Vagina (tissue), 2 donors: ENCODE measurements at places on chromosomes 16 and 17.

- peak; percentile 99 for DNase-seq
Measured at GRCh38 chr17:57892820-57893595, 43.2 kb upstream of the MRPS23 start.

DNA sequence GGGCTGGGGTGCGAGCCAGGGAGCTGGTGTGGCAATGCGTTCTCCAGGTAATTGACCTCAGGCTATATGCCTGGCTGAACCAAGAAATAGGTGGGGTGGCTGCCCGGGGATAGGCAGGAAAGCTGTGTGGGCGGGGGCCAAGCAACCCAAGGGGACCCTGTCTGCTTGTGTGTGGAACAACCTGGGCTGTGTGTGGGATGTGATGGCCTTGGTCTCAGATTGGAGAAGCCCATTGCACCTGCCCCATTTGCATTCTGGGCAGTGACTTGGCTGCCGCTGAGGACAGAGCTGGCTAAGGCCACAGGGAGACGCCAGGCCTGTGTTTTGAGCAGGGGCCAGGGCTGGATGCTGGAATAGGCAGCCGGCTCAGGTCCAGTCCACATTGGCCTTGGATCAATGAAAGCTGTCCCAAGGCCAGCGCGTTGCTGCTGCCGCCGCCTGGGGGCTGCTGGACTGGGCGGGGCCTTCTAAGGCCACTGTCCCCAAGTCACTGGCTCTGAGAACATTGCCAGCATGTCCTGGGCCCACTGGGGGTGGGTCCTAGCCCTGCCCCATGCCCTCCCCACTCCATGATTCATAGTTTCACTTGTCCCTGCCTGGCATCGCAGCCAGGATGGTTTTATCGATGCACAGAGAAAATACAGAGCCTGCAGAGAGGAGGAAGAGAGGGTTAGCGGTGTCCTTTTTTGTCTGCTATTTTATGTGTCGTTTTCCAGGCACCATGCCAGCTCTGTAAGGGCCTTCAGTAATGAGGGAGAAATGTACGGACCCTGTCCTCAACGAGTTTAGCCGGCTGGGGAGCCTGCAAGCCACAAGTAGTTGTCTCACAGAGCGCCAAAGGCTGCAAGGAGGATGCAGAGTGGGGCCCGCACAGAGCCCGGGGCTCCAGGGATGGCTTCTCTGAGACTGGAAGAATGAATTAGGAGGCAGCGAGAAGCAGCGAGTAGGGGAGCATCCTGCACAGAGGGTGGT lies 43.9 kb downstream of the NKD1 start:
- DNase-seq, result no peak

GRCh38 chr16:80583466-80583865 lies 42.7 kb downstream of the DYNLRB2 start:
- no peak for DNase-seq

- no peak for DNase-seq
Measured at GRCh38 chr16:50153596-50154419, 702 bp downstream of the TENT4B start.

GRCh38 chr16:59759296-59759695 lies 1025.2 kb upstream of the GOT2 start:
- no peak for DNase-seq

- no peak for DNase-seq
Measured at GRCh38 chr17:50627036-50627781, 7.5 kb upstream of the ABCC3 start.
